ENCODE measurements at places on chromosomes 1 and 21. TPM values are rescaled to one million over a fixed set of nuclear protein-coding genes. Genes with fewer than 3 reads are reported as not detected.

- no peaks in the 10 kb centered on the region for H3K4me1 ChIP-seq
- no peak overlapping the region for H3K27ac ChIP-seq
- no peak overlapping the region for H3K4me3 ChIP-seq
- DNase-seq, result no peak
- no peaks in the 10 kb centered on the region for H3K36me3 ChIP-seq
Measured at GRCh38 chr1:34128186-34128889, 36.7 kb downstream of the CSMD2 start.

DNA sequence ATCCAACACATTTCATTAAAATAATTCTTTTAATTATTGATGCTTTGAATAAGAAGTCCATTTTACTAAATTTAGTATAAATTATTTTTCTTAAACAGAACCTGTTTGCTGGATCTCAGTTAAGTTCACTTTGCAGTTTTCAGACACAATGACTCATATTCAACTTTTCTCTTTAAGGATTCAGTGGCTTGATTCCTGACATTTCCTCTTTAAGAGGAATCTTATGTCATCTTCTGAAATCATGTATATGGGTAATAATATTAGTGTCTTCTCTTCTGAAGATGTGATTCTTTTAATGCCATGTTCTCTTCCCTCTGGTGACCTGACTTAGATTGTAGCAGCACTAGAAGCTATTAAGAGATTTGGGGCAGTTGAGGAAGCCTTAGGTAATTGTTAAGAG lies 12.6 kb downstream of the CREG1 start:
- DNase-seq, result no peak
- no peaks in the 10 kb centered on the region for H3K27me3 ChIP-seq
- H3K36me3 ChIP-seq, result no peaks in the 10 kb centered on the region
- H3K4me3 ChIP-seq, result no peak overlapping the region
- H3K27ac ChIP-seq, result no peak overlapping the region

- H3K4me3 ChIP-seq, result no peak overlapping the region
- no peaks in the 10 kb centered on the region for H3K4me1 ChIP-seq
- no peaks in the 10 kb centered on the region for H3K36me3 ChIP-seq
- H3K27me3 ChIP-seq, result no peaks in the 10 kb centered on the region
Measured at GRCh38 chr1:4786055-4786454, 131.6 kb downstream of the AJAP1 start.

The CD101 gene
- total RNA-seq, result 2.9 TPM

DNA sequence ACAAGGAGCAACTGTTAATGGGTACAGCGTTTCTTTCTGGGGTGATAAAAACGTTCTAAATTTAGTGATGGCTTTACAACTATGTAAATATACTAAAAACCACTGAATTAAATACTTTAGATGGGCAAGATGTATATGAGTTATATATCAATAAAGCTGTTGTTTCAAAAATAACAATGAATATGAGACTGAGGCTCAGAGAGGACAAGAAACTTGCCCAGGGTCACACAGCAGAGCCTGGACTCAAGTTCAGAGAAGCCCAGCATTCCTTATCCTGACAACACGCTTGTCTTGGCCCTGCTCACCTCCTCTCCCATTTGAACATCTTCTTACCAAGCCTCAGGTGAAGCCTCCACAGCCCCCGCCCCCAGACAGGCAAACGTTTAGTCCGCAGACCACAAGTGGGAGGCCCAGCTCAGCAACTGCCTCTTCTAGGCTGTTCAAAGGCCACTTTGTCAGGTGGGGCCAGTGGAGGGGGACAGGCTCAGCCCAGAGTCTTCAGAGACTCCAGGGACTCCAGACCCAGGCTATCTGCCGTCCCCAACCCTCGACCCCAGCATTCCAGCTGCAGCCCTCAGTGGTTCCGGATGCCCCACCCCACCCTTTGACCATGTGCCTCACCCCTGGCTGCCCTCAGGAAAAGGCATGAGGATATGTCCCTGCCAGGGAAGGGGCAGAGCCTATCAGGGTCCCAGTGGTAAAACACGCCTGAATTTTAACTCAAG lies 17.9 kb downstream of the SDC3 start:
- DNase-seq, result no peak
- no peaks in the 10 kb centered on the region for H3K27me3 ChIP-seq
- no peaks in the 10 kb centered on the region for H3K36me3 ChIP-seq
- H3K27ac ChIP-seq, result no peak overlapping the region

GRCh38 chr1:227958617-227959324 lies 11.0 kb upstream of the WNT9A start:
- no peak overlapping the region for H3K4me3 ChIP-seq
- DNase-seq, result no peak
- peaks cover 5% of the 10 kb centered on the region for H3K27me3 ChIP-seq
- H3K4me1 ChIP-seq, result no peaks in the 10 kb centered on the region
- no peaks in the 10 kb centered on the region for H3K36me3 ChIP-seq

The ZNF648 gene
- not detected for total RNA-seq

GRCh38 chr1:64906447-64906846 lies 59.9 kb downstream of the JAK1 start:
- H3K4me3 ChIP-seq, result no peak overlapping the region
- peaks cover 12% of the 10 kb centered on the region for H3K4me1 ChIP-seq
- H3K27ac ChIP-seq, result no peak overlapping the region
- no peak for DNase-seq
- H3K27me3 ChIP-seq, result no peaks in the 10 kb centered on the region

The B3GALT5 gene
- total RNA-seq, result 0.60 TPM

The ANKRD45 gene
- 1.0 TPM for total RNA-seq

- no peak overlapping the region for H3K4me3 ChIP-seq
- DNase-seq, result peak; percentile 29
- no peaks in the 10 kb centered on the region for H3K36me3 ChIP-seq
- H3K27me3 ChIP-seq, result no peaks in the 10 kb centered on the region
- no peaks in the 10 kb centered on the region for H3K4me1 ChIP-seq
Measured at GRCh38 chr1:32507021-32507420, 32.2 kb upstream of the ZBTB8A start.

GRCh38 chr1:168199056-168199455 lies 20.3 kb downstream of the TIPRL start:
- H3K27ac ChIP-seq, result no peak overlapping the region
- no peaks in the 10 kb centered on the region for H3K36me3 ChIP-seq
- no peaks in the 10 kb centered on the region for H3K4me1 ChIP-seq
- no peak for DNase-seq
- no peak overlapping the region for H3K4me3 ChIP-seq
- no peaks in the 10 kb centered on the region for H3K27me3 ChIP-seq

DNA sequence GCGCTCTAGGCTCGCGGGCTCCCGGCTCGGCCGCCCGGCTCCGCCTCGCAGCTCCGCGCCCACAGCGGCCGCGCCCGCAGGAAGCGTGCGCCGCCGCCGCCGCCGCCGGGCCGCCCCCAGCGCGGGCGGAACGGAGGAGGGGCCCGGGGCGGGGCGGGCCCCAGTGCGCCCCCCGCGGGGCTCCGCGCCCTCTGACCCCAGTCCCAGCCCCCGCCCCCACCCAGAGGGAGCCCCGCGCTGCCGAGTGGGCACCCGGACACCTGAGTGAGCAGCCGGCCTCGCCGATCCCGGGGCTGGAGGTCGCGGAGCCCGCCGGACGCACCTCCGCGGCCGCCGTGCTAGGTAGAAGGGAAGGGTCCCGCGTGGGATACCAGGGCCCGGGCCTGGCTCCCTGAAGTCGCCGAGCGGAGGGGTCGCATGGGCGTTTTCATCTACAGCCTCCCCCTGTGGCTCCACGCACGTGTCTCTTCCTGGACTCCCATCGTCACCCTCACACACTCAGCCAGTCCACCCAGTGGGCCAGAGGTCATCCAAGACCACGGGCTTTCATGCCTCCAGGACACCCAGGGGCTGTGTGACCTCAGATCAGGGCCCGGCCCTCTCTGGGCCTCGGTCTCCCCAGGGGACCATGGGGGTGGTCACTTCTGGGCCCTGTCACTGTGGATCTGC lies at the start of gene SDC3:
Gene SDC3, minus strand, starts transcription at position 63 of the 669 bp plus-strand sequence. CDS start 172 bp downstream, outside the sequence.
- DNase-seq, result peak; percentile 46
- H3K36me3 ChIP-seq, result no peaks in the 10 kb centered on the region
- H3K27ac ChIP-seq, result peak within 1 kb of the TSS; percentile 11
- H3K4me3 ChIP-seq, result peak within 1 kb of the TSS; percentile 35
- H3K27me3 ChIP-seq, result no peaks in the 10 kb centered on the region

GRCh38 chr21:33974513-33975468 lies 59.2 kb upstream of the ATP5PO start:
- H3K27ac ChIP-seq, result no peak overlapping the region
- H3K27me3 ChIP-seq, result peaks cover 3% of the 10 kb centered on the region

The NEXN gene
- total RNA-seq, result 8.8 TPM

- H3K4me3 ChIP-seq, result no peak overlapping the region
- no peak overlapping the region for H3K27ac ChIP-seq
- DNase-seq, result no peak
- H3K27me3 ChIP-seq, result no peaks in the 10 kb centered on the region
- H3K36me3 ChIP-seq, result peaks cover 8% of the 10 kb centered on the region
Measured at GRCh38 chr1:179996099-179996498, 41.5 kb downstream of the CEP350 start.

The SPRR5 gene
- not detected for total RNA-seq

DNA sequence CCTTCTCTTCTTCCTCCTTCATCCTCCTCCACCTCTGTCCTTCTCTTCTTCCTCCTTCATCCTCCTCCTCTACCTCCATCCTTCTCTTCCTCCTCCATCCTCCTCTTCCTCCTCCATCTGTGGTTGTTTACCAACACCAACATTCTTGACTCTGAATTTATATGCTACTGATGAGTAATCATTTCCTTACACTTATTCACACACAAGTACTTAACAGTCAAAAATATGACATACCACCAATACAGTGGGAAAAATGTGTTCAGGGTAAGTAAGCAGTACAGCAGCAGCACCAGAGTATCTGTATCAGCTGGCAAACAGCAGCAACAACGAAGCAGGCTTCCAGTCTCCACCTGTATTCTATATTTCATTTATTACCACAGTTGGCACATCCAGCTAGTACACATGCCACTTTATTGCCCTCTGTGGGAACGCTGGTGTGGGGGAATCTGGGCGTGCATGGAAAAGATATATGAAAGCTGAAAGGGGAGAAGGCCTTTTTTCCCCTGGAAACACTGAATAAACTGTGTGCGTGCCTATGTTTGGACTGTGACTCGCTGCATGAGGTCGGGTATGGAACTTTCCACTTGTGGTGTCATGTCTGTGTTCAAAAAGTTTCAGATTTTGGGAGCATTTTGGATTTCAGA lies 16.0 kb downstream of the ADSS2 start:
- H3K4me3 ChIP-seq, result no peak overlapping the region
- no peaks in the 10 kb centered on the region for H3K27me3 ChIP-seq
- DNase-seq, result no peak
- no peak overlapping the region for H3K27ac ChIP-seq

DNA sequence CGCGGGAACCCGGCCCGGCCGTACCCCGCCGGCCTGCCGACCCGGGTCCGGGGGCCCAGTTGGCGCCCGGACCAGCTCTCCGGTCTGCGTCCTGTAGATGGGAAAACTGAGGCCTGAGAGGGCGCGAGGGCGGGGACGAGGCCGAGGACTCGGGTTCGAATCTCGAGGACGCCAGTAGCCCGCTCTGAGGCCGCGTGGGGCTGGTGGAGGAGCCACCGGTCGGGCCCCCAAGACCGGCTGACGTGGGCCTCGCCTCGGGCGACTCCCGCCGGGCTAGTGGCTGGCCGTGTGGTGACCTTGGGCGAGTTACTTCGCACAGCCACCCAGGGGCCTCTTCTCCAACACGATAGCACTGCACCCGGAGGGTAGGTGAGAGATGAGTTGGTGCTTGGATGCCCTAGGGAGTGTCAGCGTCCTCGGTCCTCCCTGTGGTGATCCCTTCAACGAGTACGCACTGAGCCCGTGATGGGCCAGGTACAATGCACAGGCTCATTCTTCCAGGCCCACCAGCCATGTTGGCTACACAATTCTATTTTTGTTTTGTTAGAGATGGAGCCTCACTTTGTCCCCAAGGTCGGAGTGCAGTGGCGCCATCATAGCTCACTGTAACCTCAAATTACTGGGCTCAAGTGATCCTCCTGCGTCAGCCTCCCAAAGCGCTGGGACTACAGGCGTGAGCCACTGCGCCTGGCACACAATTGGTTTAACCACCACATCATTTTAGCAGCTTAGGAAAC lies 404 bp upstream of the SCMH1 start:
- peak; percentile 44 for DNase-seq
- peaks cover 17% of the 10 kb centered on the region for H3K4me1 ChIP-seq
- peak overlapping the region; percentile 97 for H3K4me3 ChIP-seq
- H3K36me3 ChIP-seq, result no peaks in the 10 kb centered on the region
- H3K27ac ChIP-seq, result peak overlapping the region; percentile 98
- no peaks in the 10 kb centered on the region for H3K27me3 ChIP-seq

GRCh38 chr1:220184506-220184905 lies 87.7 kb downstream of the RAB3GAP2 start:
- H3K36me3 ChIP-seq, result peaks cover 11% of the 10 kb centered on the region
- no peak overlapping the region for H3K4me3 ChIP-seq
- no peak overlapping the region for H3K27ac ChIP-seq
- H3K4me1 ChIP-seq, result no peaks in the 10 kb centered on the region

GRCh38 chr1:26477446-26478152 lies 5.4 kb downstream of the HMGN2 start:
- H3K27me3 ChIP-seq, result no peaks in the 10 kb centered on the region
- no peaks in the 10 kb centered on the region for H3K36me3 ChIP-seq
- no peak overlapping the region for H3K4me3 ChIP-seq
- H3K4me1 ChIP-seq, result peaks cover 9% of the 10 kb centered on the region

- H3K36me3 ChIP-seq, result no peaks in the 10 kb centered on the region
- H3K27me3 ChIP-seq, result no peaks in the 10 kb centered on the region
- H3K4me3 ChIP-seq, result no peak overlapping the region
- DNase-seq, result peak; percentile 39
- H3K4me1 ChIP-seq, result no peaks in the 10 kb centered on the region
Measured at GRCh38 chr1:45815667-45816458, 12.5 kb downstream of the MAST2 start.

The FOXD2 gene
- total RNA-seq, result 1.3 TPM

The NECTIN4 gene
- total RNA-seq, result not detected

GRCh38 chr1:155120253-155120652 lies 7.4 kb upstream of the EFNA1 start:
- H3K4me3 ChIP-seq, result no peak overlapping the region
- H3K36me3 ChIP-seq, result no peaks in the 10 kb centered on the region
- H3K4me1 ChIP-seq, result no peaks in the 10 kb centered on the region
- no peak overlapping the region for H3K27ac ChIP-seq
- DNase-seq, result no peak

- peak; percentile 41 for DNase-seq
- H3K4me3 ChIP-seq, result no peak overlapping the region
- H3K27me3 ChIP-seq, result no peaks in the 10 kb centered on the region
Measured at GRCh38 chr1:214658785-214659184, 55.8 kb downstream of the CENPF start.

The LRRC8C gene
- 9.4 TPM for total RNA-seq

The TPTE gene
- total RNA-seq, result not detected

DNA sequence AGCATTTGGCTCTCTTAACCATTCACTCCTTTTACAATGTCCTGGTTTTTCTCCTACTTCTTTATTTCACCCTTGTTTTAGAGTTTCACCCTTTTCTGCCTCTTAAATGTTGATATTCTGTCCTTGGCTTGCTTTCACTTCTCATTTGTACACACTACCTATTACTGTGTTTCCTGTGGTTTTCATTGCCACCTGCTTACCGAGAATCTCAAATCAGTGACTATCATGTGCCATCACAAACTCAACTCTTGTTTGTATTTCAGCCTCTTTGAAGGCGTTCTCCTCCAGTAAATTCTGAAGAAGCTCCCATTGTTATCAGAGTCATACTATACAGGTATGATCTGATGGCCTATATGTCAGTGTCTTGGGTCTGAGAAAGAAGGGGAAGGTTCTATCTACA lies 65.7 kb downstream of the NPHS2 start:
- no peak for DNase-seq
- no peaks in the 10 kb centered on the region for H3K4me1 ChIP-seq
- H3K36me3 ChIP-seq, result no peaks in the 10 kb centered on the region
- H3K27ac ChIP-seq, result no peak overlapping the region
- H3K27me3 ChIP-seq, result no peaks in the 10 kb centered on the region
- no peak overlapping the region for H3K4me3 ChIP-seq
